ENCODE measurements at places on chromosomes 1 and 21. TPM values are rescaled to one million over a fixed set of nuclear protein-coding genes. Genes with fewer than 3 reads are reported as not detected.

- no peak overlapping the region for H3K27ac ChIP-seq
- DNase-seq = no peak
- peaks cover 7% of the 10 kb centered on the region for H3K4me1 ChIP-seq
- H3K27me3 ChIP-seq = peaks cover 13% of the 10 kb centered on the region
- H3K4me3 ChIP-seq = no peak overlapping the region
Measured at GRCh38 chr1:203361945-203362719, 11.2 kb upstream of the FMOD start.

- DNase-seq = no peak
- peaks cover 78% of the 10 kb centered on the region for H3K27me3 ChIP-seq
- no peak overlapping the region for H3K27ac ChIP-seq
- H3K4me1 ChIP-seq = peaks cover 60% of the 10 kb centered on the region
- no peaks in the 10 kb centered on the region for H3K36me3 ChIP-seq
Measured at GRCh38 chr1:41362749-41363590, 1.7 kb downstream of the FOXO6 start.

- H3K4me3 ChIP-seq = peak overlapping the region; percentile 44
- peak overlapping the region; percentile 72 for H3K27ac ChIP-seq
- peaks cover 14% of the 10 kb centered on the region for H3K4me1 ChIP-seq
- DNase-seq = no peak
- peaks cover 11% of the 10 kb centered on the region for H3K36me3 ChIP-seq
Measured at GRCh38 chr1:219264561-219264960, 90.9 kb downstream of the LYPLAL1 start.

DNA sequence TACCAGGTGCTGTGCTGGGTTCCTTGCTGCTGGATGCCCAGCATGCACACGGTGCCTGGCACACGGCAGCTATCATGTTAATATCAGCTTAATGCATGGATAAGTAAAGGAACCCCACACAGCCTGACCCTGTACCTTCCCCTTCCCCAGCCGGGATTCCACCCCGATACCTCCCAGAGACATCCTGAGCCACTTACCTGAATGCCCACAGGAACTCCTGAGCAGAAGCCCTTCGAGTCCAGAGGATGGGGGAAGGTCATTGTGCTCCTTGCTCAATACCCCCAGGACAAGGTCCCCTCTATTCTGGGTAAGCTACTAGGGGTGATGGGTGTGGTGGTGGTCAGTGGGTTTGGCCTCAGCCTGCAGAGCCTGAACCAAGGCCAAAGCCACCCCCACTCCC lies 1.4 kb downstream of the FAM131C start:
- H3K36me3 ChIP-seq = no peaks in the 10 kb centered on the region
- H3K27ac ChIP-seq = no peak overlapping the region
- H3K27me3 ChIP-seq = peaks cover 47% of the 10 kb centered on the region
- no peak for DNase-seq
- peak overlapping the region; percentile 48 for H3K4me3 ChIP-seq

WNT2B gene
- total RNA-seq = 1.0 TPM

A3GALT2 gene
- not detected for total RNA-seq

MAB21L3 gene
- not detected for total RNA-seq

HES5 gene
- total RNA-seq = 0.21 TPM

PLA2G2A gene
- total RNA-seq = 1.9 TPM

ASTN1 gene
- total RNA-seq = 5.0 TPM

CCSAP gene
- total RNA-seq = 6.7 TPM
